Activated naive CD8-positive, alpha-beta T cell treated with anti-CD3 and anti-CD28 coated beads, Interleukin-2, amount 10 ng/mL, durations not matched to agents 7 days and 5 days (primary cell): ENCODE measurements at places on chromosomes 7 and 10. TPM values are rescaled to one million over a fixed set of nuclear protein-coding genes. Genes with fewer than 3 reads are reported as not detected.

- H3K4me1 ChIP-seq: no peaks in the 10 kb centered on the region
- no peak overlapping the region for H3K27ac ChIP-seq
- no peak for DNase-seq
Observed at GRCh38 chr7:125651823-125652528, 722.4 kb upstream of the POT1 start.

- no peak overlapping the region for H3K27ac ChIP-seq
- H3K36me3 ChIP-seq: peaks cover under 1% of the 10 kb centered on the region
- H3K4me1 ChIP-seq: peaks cover 3% of the 10 kb centered on the region
- H3K27me3 ChIP-seq: no peaks in the 10 kb centered on the region
- H3K4me3 ChIP-seq: no peak overlapping the region
- no peak for DNase-seq
Observed at GRCh38 chr10:72800000-72800740, 93.4 kb upstream of the OIT3 start.

The RPEL1 gene
- total RNA-seq: not detected

- peaks cover 5% of the 10 kb centered on the region for H3K4me1 ChIP-seq
- H3K4me3 ChIP-seq: no peak overlapping the region
- no peaks in the 10 kb centered on the region for H3K27me3 ChIP-seq
- no peak overlapping the region for H3K27ac ChIP-seq
Observed at GRCh38 chr7:17696422-17696821, 243.9 kb downstream of the SNX13 start.

DNA sequence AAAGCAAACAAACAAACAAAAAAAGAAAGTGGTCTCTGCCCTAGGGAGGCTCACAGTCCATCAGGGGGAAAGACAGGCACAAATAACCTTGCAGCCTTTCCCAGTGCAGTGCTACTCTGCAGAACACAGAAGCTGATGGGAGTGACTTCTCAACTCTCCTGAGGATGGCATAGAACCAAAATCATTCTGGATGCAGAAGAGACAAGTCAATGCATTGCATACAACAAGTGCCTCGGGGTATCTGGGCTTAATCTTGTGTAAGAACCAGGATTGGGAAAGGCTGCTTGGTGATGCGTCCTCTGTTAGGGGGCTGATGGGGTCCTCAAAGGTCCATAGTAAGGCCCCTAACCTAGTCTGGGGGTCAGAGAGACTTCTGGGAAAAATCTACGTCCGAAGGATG lies 68.9 kb downstream of the NEURL1 start:
- H3K27ac ChIP-seq: no peak overlapping the region
- no peaks in the 10 kb centered on the region for H3K36me3 ChIP-seq
- DNase-seq: no peak
- H3K4me3 ChIP-seq: no peak overlapping the region

The AKR1C2 gene
- not detected for total RNA-seq

The OR2A7 gene
- 2.1 TPM for total RNA-seq

The HOXA9 gene
- not detected for total RNA-seq

DNA sequence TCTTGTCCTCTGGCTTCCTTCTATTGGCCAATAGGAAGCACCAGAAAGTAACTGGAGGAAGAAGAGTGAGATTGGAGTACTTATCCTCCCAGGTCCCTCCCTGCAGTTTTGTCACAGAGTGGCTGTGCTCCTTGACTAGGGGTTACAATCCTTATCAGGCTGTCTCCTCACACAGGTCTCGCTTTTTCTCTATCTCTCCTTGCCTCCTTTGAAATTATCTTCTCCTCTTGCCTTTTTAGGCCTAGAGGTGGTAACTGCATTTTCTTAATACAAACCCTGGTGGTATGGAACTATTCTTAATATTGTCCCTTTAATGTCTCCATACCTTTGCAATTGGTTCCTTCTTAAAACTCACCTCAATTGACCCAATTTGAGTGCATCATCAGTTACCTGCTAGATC lies 2.7 kb downstream of the PRSS37 start:
- no peak for DNase-seq
- H3K36me3 ChIP-seq: no peaks in the 10 kb centered on the region
- H3K4me1 ChIP-seq: no peaks in the 10 kb centered on the region

DNA sequence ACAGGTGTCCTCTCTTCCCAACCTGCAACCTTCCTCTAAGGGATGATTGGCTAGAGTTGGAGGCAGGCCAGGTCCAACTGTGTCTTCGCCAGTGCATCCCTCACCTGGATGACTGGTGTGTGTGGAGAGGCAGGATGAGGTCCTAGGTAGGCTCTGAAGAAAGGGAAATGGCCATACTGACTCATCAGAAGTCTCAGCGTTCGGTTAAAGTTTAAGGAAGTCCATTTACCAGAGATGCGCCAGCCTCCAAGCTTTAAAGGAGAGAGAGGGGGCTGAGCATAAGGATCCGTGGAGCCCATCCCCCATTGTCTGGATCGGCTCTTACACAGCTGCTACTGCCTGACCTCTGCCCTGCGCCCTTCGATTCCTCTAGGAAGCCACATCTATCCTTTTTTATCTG lies 4.4 kb downstream of the KEL start:
- H3K27ac ChIP-seq: no peak overlapping the region
- no peak for DNase-seq
- peaks cover 22% of the 10 kb centered on the region for H3K27me3 ChIP-seq
- H3K4me1 ChIP-seq: peaks cover 1% of the 10 kb centered on the region

DNA sequence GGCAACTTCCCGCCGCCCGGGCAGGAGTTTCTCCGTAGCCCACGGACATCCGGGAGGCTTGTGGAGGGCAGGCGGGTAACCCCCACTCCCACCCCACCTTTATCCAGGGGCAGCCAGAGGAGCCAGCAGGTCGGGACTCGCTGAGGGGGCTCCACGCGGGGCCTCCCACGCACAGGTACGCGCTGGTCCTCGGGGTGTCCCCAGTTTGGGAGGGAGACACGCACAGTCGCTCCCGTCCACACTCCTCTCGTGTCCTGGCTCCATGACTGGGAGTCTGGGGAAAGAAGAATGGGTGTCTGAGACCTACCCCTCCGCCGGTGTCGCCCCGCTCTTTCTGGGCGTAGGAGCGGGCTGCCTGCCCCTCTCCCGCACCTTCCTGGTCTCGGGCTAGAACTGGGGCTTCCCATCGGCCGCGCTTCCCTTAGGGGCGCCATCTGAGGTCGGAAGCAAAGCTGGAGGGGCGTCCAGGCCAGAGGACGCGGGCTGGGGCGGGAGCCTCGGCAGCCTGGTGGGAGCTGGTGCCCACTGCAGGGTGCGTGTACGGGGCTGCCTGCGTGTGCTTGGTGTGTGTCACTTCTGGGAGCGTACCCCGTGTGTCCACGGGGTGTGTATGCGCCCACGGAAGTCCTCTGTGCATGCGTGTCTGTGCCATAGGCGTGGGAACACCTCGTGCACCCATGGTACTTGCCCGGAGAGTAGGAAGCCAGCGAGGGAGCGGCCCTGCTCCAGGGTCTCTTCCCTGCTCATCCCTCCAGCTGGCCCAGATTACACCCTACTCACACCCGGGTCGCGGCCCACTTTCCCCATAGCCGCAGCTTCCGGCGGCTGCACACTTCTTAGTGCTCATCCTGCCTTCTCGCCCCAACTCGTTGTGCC lies 73.0 kb upstream of the LEP start:
- DNase-seq: peak; percentile 36
- no peaks in the 10 kb centered on the region for H3K36me3 ChIP-seq
- H3K27ac ChIP-seq: no peak overlapping the region
- peak overlapping the region; percentile 58 for H3K4me3 ChIP-seq
- H3K4me1 ChIP-seq: peaks cover 10% of the 10 kb centered on the region
- peaks cover 58% of the 10 kb centered on the region for H3K27me3 ChIP-seq

DNA sequence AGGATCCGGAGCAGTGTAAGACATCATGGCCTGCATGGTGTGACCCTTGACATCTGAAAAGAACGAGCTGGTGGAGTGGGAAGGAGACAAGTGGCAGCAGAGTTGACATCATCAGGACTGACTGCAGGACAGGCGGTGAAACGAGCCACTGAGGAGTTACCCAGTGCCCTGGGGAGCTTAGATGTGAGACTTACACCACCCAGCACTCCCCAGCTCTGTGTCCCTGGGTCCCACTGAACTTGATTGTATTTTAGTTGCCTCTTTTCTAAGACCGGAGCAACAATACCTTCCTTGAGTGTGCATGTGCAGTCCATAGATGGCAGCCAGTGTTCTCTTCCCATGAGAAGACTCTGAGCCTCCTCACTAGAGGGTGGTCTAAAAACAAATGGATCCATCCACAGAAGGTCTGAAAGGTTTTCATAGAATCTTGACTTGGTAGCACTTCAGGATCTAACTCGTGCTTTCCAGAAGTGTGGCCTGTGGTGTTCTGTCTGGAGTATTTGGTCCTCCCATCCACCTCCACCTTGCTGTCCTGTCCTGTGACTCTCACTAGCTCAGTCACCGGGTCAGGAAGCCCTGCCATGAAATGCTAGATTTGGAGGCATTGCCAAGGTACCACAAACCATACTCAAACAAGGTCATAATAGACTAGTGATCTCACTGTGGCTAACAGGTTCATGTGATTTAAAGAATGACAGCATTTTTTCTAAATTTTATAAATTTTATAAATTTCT lies 59.0 kb downstream of the IKZF1 start:
- no peaks in the 10 kb centered on the region for H3K27me3 ChIP-seq
- DNase-seq: no peak
- peaks cover 53% of the 10 kb centered on the region for H3K36me3 ChIP-seq

The HDAC9 gene
- 0.71 TPM for total RNA-seq

- H3K4me1 ChIP-seq: peaks cover 5% of the 10 kb centered on the region
- no peak overlapping the region for H3K4me3 ChIP-seq
- no peaks in the 10 kb centered on the region for H3K27me3 ChIP-seq
- H3K36me3 ChIP-seq: peaks cover 13% of the 10 kb centered on the region
Observed at GRCh38 chr7:128092221-128092620, 61.0 kb upstream of the LRRC4 start.

- DNase-seq: no peak
- H3K36me3 ChIP-seq: peaks cover 6% of the 10 kb centered on the region
- peaks cover under 1% of the 10 kb centered on the region for H3K27me3 ChIP-seq
Observed at GRCh38 chr10:87746911-87747310, 71.1 kb downstream of the ATAD1 start.

The SLC26A5 gene
- total RNA-seq: 0.25 TPM

GRCh38 chr7:74236284-74236683 lies 17.9 kb downstream of the RFC2 start:
- peak overlapping the region; percentile 10 for H3K4me3 ChIP-seq
- H3K36me3 ChIP-seq: peaks cover 46% of the 10 kb centered on the region
- H3K27me3 ChIP-seq: no peaks in the 10 kb centered on the region
- H3K27ac ChIP-seq: peak overlapping the region; percentile 54

DNA sequence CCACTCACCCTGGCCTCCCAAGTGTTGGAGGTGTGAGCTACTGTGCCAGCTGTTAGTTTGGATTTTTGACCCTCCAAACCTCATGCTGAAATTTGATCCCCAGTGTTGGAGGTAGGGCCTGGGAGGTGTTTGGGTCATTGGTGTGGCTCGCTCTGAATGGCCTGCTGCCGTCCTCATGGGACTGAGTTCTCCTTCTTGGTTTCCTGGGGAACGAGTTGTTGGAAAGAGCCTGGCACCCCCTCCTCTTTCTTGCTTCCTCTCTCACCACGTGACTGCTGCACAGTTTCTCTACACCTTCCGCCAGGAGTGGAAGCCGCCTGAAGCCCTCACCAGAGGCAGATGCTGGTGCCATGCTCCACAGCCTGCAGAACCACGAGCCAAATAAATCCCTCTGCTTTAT lies 253.5 kb downstream of the PHTF2 start:
- H3K36me3 ChIP-seq: no peaks in the 10 kb centered on the region
- no peaks in the 10 kb centered on the region for H3K4me1 ChIP-seq
- H3K27me3 ChIP-seq: peaks cover 12% of the 10 kb centered on the region
- no peak for DNase-seq
- no peak overlapping the region for H3K4me3 ChIP-seq

GRCh38 chr10:54667136-54667535 lies 133.9 kb downstream of the PCDH15 start:
- no peaks in the 10 kb centered on the region for H3K27me3 ChIP-seq
- no peak for DNase-seq
- H3K27ac ChIP-seq: no peak overlapping the region
- H3K4me1 ChIP-seq: no peaks in the 10 kb centered on the region

The ITGB8 gene
- total RNA-seq: not detected

DNA sequence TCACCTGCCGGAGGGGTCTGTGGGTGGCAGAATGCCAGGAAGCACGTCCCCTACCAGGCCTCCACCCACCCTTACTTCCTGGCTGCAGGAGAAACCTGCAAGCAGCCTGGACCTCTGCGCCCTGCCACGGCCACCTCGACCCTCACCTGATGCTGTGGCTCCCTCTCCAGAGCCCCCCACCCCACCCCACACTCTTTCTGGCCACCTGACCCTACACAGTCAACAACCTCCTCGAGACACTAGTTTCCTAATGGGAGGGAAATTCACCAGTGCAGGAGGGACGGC lies 91.3 kb downstream of the PRKAG2 start:
- H3K27ac ChIP-seq: no peak overlapping the region
- no peaks in the 10 kb centered on the region for H3K27me3 ChIP-seq
- no peaks in the 10 kb centered on the region for H3K36me3 ChIP-seq

The SRRM3 gene
- not detected for total RNA-seq
